ENCODE measurements at places on chromosomes 4 and X.
A peak's percentile ranks its signal among the peaks of the same experiment; 100 is the strongest.

DNA sequence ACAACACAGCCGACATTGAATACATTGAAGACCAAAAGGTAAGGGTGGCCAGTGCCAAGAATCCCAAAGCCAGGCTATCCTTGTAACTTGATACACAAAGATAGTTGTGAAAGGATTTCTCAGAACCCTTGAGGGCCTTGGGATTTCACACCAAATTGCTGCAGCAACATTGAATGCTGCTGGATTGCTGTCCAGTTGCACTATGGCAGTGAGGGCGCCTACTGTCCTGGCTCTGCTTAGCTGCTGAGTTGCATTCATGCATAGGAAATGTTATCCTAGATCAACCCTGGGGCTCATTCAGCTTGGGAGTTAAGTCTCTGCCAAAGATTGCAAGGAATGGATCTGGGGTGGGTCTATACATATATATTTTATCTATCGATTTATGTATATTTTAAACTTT lies 38.7 kb downstream of the LONRF3 start:
- DNase-seq = no peak

GRCh38 chr4:80182237-80182866 lies 15.0 kb upstream of the PRDM8 start:
- DNase-seq = no peak

GRCh38 chrX:55486736-55487135 lies 2.9 kb downstream of the USP51 start:
- DNase-seq = peak; percentile 16

- peak; percentile 12 for DNase-seq
Observed at GRCh38 chr4:73034896-73035295, 34.6 kb downstream of the COX18 start.

GRCh38 chrX:113804819-113805218 lies 779.1 kb upstream of the HTR2C start:
- no peak for DNase-seq

DNA sequence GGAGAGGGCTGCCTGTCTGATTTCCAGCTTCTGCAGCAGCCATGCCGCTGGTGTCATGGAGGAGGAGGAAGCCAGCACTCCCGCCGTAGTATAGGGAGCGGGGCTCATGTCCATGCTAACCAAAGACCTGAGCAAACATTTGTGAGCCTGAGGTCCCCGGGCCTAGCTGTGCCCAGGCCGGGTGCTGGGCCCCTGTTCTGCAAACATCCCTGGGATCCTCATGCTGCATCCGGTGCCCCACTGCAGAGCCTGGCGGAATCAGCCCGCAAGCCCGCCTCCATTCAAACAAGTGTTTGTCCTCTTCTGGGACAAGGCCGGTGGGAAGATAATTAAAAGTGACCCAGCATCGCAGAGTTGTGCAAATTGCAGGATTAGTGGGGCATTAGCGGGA lies 106.3 kb downstream of the SORCS2 start:
- DNase-seq = no peak

- no peak for DNase-seq
Observed at GRCh38 chr4:128275346-128275745, 12.3 kb downstream of the PGRMC2 start.

DNA sequence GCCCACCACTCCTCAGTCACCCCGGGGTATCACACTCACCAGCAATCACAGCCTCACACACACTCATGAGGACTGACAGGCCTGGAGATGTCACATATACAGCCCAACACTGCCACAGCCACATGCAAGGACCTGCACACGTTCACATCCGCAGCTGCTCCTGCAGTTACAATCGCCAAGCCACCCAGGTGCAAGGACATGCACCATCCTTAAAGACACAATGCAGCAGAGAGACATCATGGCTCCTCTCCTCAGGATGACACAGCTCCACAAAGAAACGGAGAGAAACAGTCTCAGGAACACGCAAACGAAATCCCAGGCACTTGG lies 1.1 kb downstream of the PCSK1N start:
- DNase-seq = no peak

Data from epithelial cell of prostate (primary cell).